ENCODE measurements at places on chromosomes 6 and 20.

DNA sequence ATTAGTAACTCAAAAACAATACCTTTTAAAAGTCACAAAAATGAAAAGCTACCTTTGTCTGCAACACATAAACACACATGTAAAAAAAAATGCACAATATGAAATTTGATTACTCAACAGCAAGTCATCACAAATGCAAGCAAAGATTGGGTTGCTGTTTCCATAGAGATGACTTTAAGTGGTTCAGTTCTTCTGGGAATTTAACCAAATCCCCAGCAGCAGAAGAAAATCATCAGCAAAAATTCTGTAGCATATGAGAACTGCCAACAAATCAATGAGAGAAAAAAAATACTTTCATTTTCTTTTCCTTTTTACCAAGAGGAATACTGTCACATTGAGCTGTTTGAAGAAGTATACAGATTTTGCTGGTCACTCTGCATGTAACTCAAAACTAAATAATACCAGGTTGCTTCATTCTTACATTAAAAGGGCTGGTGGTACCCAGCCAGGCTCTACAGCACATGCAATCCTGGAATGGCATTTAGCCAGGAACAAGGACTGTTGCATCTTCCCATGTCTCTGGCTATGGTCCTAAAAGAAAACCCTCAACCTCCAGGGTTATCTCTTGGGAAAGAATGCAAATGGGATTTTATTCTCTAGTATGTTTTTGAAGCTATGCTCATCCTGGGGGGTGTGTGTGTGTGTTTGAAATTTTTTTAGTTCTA lies 158.3 kb downstream of the OPRM1 start:
- DNase-seq: no peak

DNA sequence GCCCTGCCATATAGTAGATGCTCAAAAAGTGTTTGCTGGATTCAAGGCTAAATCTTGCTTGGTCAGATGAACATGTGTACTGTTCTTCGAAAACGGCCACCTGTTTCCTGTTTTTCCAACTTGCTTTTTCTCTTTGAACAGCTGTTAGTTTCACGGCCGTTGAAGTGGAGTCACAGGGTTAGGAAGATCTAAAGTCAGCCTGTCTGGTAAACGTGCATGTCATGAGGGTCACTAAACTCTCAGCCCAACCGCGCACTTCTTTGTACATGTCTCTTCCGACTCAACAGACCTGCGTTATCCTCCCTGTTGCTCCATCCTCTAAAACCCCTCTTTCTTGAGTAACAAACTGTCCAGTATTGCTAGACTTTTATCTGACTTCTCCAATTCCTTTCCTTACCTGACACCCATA lies 93.2 kb upstream of the MAN1A1 start:
- DNase-seq: no peak

GRCh38 chr6:32116674-32117073 lies 7.5 kb upstream of the TNXB start:
- no peak for DNase-seq

DNA sequence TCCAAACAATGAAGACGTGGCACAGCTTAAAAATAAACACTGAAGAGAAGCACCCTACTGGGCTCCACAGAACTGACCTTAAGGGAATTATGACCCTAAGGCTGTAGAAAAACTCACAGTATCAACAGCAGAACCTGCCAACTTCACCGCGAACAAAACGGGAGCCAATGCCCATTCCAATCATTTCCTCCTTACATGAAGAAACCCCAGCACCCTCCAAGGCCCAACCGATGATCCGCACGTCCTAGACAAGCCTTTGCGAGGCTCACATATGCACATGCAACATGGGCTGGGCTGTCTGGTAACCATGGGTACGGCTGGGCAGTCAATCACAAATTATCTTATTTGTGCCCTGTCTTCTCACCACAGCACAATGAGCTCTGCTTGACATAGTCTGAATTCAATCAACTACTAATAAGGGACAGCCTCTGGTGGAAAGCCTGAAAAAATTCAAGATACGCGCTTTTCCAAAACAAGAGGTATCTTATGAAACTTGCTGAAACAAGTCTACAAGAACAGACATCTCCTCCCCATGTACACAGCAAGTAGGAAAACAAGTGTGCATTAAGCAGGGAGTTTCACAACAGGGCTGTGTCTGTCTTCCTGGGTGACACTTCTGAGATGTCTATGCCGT lies 1.7 kb downstream of the DIDO1 start:
- DNase-seq: peak; percentile 37

- DNase-seq: no peak
Observed at GRCh38 chr20:703426-703825, 27.8 kb upstream of the SCRT2 start.

GRCh38 chr6:162591517-162591916 lies 136.0 kb downstream of the PRKN start:
- no peak for DNase-seq

DNA sequence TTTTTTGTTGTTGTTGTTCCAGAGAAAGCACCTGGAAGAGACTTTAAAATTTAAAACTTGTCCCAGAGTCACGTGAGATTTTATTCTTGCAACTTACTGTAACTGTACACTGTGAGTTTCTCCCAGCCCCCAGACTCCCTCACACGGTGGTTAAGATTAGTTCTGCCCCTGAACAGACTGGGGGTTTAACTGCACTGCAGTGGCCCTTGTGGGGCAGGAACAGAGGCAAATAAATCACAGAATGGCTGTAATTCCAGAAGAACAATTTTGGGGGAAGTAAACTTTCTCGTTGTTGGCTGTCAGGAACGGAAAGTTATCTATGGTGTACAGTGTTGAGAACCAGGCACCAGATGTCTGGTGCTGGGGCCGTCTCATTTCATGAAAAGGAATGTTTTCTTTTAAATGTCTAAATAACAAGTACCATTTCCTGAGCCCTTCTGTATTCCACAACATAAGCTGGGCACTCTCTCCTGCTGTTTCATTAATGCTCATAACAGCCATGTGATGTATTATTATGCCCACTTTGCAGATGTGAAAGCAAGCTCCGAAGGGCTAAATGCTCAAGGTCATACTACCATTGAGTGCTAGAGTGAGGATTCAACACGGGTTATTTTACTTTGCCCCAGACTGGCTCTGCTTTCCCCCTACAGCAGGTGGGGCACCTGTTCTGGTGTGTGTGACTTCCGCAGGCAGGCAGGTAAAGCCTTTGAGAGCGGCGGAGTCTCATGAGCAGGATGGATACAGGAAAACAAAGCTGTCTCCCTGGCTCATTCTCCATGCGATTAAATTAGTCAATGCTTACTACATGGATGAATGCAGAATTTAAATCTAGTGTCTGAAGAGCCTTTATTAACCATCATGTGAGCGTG lies 30.5 kb downstream of the CNKSR3 start:
- DNase-seq: no peak

GRCh38 chr6:33744001-33744848 lies 2.5 kb downstream of the IP6K3 start:
- DNase-seq: peak; percentile 27

DNA sequence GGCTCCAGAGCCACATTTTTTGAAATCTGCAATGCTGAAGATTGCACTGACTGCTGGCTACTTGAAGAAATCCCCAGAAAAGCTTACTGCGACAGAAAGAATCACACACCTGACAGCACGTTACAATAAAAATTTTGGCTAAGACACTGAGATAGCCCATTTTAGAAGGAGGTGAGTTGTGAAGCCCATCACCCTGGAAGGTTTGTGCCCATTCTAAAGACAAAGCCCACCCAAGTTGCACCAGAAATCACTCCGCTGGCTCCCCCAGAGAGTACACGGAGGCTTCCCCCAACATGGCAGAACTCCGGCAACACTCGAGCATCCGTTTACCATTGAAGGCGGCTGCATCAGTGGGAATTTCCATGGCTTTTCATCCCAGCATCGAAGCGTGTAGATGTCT lies 29.4 kb downstream of the LPA start:
- DNase-seq: no peak

DNA sequence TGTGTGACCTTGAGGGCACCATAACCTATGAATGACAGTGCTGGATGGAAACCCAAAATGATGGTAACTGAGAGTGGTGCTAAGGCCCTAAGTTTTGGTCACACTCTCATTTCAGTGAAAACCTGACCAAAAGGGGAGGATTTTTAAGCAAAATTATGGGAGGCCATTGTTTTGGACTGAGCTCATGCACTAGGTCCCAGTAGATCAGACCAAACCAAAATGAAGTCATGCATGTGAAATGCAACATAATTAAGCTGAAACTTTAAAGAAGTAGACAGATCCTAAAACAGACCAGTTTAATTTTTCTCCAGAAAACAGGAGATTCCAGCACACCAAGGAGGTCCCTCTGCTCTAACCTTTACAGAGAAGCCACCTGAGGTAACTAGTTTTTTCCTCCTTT lies 24.0 kb upstream of the THBS2 start:
- no peak for DNase-seq

- DNase-seq: no peak
Observed at GRCh38 chr6:108944707-108945680, 96.8 kb downstream of the ARMC2 start.

GRCh38 chr6:147873816-147874215 lies 365.3 kb downstream of the SAMD5 start:
- DNase-seq: no peak

GRCh38 chr6:124793398-124793797 lies 168.8 kb upstream of the RNF217 start:
- DNase-seq: no peak

GRCh38 chr6:134984821-134985220 lies 34.9 kb upstream of the ALDH8A1 start:
- DNase-seq: no peak

- DNase-seq: no peak
Observed at GRCh38 chr6:17280138-17280537, 1.0 kb upstream of the RBM24 start.

- DNase-seq: no peak
Observed at GRCh38 chr6:15427331-15428070, 181.6 kb downstream of the JARID2 start.

DNA sequence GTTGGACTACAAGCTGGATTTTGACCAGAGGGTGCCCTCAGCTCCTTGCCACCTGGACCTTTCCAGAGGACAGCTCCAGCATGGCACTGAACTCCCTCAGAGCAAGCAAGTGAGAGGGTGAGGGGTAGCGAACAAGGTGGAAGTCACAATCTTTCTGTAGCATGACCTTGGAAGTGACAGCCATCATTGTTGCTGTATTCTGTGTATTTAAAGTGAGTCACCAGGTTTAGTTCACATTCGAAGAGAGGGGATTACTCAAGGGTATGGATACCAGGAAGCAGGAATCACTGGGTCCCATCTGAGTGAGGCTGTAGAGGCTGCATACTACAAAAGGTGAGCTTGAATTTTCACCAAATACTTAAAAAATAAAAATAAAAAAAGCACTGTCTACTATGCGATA lies 280.0 kb upstream of the SPTLC3 start:
- no peak for DNase-seq

DNA sequence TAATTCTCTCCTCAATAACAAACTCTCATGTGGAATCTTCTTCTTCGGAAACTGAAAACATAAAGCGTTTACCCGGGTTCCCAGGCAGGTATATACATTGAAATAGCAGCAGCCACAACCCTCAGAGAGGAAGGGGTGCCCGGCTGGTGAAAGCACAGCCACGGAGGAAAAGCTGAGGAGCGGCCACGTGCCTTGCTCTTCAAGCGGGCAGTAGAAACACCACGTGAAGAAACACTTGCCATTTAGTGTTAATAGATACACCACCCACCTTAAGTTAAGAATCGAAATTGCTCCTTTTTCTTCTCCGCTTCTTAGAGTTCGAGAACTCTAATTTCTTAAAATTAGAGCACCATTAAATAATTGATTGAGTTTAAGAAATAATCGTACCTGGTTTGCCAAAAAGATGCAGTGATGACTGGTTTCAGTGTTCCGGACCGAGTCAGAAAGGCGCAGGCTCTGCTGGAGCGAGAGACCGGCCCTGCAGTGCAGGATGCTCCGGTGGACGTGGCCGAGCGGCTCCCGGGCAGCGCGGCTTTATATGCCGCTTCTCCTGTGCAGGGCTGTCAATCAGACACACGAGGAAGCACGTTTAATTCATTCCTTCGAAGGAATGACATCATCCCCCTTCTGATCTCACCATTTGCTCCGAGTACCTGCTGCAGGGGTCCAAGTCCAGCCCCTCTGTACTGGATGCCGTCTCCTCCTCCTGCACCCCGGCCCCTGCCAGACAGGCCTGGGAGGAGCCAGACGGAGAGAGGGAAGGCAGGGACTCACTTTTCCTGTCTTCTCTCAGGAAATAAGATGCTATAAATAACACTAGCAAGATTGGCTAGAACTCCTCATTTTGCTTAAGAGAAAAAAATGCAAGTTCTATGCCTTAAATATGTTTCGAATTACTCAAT lies at the start of gene THBS2:
Gene THBS2, minus strand, starts transcription at position 510 of the 902 bp plus-strand sequence. CDS start 3,062 bp downstream, outside the sequence.
- no peak for DNase-seq

DNA sequence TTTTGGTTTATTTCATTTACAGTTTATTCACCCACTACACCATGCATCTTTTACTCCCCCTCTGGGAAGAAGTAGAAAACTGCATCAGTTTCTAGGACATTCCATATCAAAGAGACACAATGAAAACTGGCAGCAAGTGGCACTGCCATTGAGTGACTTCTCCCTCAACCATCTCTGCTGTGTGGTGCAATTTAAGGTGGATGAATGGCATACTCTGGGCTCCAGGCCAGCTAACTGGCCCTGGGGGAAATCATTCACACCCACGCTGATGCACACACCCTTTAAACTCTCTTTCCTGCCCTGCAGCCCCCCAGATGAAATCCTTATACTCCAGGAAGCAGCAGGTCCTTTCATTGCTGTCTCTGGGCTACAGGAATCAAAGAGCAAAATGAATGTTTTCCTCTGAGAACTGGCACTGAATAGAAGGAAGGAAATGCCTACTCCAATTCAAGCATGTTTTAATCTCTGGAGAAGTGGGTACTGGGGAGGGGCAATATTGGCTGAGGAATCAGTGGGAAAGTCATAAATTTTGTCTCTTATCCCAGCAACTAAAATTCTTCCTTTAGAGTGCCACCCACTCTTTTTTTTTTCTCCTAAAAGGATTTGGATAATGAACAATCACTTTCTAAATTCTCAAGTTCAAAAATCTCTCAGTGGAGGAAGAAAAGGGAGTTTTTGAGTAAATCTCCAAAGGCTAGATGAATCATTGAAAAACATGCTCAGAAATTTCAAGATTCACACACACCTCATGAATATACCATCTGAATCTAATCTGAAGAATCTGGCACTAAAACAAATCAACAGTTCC lies 16.9 kb upstream of the RFPL4B start:
- no peak for DNase-seq

- DNase-seq: no peak
Observed at GRCh38 chr6:158707821-158708195, 58.0 kb downstream of the SYTL3 start.

DNA sequence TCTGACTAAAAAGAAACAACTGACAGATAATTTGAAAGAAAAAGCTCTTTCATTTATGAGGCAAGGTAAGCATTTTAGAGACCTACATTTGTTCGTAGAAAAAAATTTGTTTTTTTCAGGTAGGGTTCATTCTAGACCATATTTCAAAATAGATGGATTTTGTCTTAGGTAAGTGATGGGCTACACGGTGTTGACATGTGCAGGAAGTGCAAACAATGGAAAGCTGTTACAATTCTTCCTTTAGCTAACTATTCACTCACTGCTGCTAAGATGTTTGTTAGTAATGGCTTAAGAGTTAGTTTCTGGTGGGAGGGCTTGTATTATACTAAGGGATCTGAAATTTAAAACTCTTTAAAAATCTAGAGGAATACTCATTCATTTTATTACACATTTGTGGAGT lies 96.7 kb downstream of the CD109 start:
- DNase-seq: no peak

- no peak for DNase-seq
Observed at GRCh38 chr20:58103517-58103904, 124.9 kb downstream of the ANKRD60 start.
